ENCODE measurements at places on chromosomes 12 and 14.

DNA sequence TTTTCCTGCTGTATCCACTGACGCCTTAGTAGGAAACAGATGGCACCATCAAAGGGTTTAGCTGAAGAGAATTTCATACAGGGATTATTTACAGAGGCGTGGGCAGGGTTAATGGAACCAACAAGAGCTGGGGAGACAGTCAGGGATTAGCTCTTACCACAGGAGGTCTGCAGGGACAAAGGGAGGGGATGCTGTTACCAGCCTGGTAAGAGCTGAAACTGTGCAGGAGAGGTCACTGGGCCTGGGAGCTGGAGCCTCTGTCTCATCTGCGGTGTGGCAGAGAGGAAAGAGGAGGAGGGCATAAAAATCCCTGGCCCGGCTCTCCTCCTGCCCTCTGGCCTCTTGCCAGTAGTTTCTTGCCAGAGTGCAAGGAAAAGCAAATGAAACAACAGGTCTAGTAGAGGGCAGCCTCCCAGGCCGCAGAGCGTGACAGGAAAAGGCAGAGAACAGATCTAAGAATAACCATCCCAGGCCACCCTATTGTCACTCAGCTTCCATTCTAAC, 18.9 kb upstream of the POC1B start:
- no peak for DNase-seq

GRCh38 chr12:115799610-115800009, 477.9 kb downstream of the MED13L start:
- no peak for DNase-seq

DNA sequence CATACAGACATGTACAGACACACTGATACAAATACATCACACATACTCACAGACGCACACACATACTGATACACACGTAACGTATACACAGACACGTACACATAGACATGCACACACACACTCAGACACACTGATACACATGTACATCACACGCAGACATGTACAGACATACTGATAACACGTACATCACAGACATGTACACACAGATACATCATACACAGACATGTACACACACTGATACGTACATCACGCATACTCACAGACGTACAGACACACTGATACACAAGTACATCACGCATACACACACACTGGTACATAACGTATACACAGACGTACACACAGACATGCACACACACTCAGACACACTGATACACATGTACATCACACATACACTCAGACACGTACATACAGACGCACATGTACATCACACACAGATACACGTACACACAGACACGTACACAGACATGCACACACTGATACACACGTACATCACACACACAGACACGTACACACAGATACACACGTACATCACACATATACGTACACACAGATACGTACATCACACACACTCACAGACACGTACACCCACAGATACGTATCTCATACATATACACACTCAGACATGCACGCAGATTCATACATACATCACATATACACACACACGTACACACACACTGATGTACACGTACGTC, 5.1 kb downstream of the ZNF605 start:
- no peak for DNase-seq

GRCh38 chr12:52945389-52946232, 3.3 kb upstream of the KRT18 start:
- no peak for DNase-seq

- DNase-seq = no peak
Measured at GRCh38 chr12:92132288-92132687, 13.4 kb downstream of the BTG1 start.

GRCh38 chr12:121278169-121279070, 18.1 kb downstream of the CAMKK2 start:
- no peak for DNase-seq

DNA sequence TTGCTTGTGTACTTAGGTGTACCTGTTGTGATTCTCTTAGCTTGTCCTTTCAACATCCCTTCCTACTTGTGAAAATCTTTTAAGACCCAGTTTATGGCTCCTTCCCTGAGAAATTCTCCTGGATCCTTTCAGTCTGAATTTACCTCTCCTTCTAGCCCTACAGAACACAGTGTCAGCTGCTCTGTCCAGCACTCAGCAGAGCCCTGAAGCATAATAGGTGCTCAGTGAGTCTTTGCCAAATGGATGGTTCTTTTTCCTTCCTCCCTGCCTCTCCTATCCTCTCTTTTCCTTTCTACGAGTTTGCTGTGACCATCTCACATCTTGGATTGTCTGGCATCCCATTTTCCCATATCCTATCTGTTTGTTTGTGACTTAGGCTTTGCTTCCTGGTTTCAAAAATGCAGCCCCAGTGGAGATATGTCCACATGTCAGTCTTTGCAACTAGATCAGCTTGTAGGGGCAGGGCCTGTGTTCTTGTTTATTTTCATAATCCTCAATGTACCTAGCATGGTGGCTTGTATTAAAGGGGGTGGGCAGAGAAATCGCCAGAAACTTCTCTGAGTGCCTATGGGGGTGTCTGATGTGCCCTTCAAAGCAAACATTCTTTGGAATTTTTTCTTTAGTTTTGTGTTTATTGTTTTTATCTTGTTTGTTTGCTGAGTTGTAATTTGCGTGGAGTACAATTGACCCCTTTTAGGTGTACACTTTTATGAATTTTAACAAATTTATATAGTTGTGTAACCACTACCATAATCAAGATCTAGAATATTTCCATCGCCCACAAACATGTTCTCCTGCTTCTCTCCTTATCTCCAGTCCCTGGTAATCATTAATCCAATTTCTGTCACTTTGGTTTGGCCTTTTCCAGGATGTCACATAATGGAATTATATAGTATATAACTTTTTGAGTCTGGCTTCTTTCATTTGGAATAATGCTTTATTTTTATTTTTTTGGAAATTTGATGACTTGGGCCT, 62.8 kb downstream of the SMOC1 start:
- no peak for DNase-seq

- DNase-seq = no peak
Measured at GRCh38 chr12:89756194-89756584, 47.6 kb upstream of the ATP2B1 start.

GRCh38 chr12:26833743-26834490, 923 bp upstream of the ITPR2 start:
- DNase-seq = no peak

DNA sequence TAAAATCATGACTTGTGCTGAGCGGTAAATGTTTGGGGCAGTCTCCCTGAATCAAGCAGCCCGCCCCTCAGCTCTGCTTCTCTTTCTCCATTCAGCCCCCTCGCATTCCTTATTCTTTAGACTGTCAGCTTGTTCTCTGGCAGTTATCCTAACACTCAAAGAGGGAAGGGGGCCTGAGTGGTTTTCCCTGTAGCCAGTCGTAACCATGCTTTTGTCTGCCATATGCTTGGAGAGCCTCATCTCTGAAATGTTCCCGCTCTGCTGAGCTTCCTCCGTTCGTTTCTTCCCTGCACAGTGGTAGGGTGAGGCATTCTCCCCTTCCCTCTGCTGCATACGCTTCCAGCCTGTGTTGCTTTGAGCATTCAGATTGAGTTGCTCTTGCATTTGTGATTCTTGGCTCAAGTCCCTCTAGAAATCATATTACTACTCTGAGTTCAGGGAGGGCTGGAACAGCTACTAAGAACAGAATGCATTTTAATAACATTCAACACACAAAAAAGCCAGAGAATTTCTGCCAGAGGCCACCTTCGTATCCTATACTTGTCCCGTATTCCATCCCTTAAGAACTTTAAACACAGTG, 119.7 kb downstream of the FBXL14 start:
- DNase-seq = no peak

DNA sequence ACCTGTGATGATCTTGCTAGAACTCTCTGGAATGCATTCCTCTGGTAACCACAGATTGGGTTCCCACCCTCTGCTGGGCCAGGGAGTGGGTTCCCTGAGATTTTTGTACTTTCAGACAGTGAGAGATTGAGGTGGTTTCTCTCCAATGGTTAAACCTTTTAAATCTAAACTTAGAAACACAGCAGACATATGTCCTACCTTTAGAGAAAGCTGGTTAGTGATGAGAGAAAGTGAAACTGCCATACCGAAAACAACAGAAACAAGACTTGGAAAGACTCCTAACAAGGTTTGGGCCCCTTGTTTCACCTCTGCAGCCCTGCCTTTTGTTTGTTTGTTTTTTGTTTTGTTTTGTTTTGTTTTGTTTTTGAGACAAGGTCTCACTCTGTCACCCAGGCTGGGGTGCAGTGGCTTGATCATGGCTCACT, 9.7 kb upstream of the SGPP1 start:
- DNase-seq = no peak

DNA sequence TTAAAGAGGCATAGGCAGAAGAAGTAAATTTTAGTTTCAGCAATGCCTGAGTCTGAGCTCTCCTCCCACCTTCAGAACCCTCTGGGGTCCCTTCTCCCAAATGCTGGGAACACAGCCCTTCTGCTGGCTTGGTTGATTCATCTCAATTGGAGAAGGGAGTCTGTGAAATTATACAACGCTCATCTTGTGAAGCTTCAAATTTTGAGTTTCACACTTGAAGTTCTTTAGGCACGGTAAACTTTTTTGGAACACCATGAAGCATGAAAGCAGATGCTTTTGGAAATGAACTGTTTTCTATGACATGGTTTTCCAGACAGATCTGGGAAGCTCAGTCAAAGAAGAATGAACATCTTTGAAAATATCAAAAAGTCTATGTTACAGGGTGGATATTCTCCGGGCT, 69.9 kb downstream of the TBK1 start:
- DNase-seq = no peak

- no peak for DNase-seq
Measured at GRCh38 chr14:93133464-93133863, 17.7 kb upstream of the ITPK1 start.

- DNase-seq = no peak
Measured at GRCh38 chr14:88535149-88535548, 19.7 kb downstream of the PTPN21 start.

- no peak for DNase-seq
Measured at GRCh38 chr14:85482552-85482951, 47.4 kb upstream of the FLRT2 start.

DNA sequence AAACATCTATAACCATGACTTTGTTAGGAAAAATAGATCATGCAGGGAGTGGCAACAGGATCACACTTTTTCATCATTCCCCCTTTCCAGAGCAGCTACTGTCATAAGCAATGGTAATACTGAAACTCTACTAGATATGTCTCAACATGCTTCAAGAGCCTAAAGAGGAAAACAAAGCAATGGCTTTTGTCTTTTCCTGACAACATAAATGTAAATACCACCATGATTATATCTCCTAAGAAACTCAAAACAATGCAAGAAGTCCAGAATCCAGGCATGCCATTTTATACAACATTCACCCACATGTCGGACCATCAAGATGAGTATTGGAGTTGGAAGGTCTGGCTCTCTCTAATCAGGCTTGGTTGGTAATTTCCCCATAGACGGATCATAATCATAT, 78.7 kb downstream of the KIF21A start:
- DNase-seq = no peak

GRCh38 chr14:75259510-75259855, 19.1 kb upstream of the FOS start:
- no peak for DNase-seq

DNA sequence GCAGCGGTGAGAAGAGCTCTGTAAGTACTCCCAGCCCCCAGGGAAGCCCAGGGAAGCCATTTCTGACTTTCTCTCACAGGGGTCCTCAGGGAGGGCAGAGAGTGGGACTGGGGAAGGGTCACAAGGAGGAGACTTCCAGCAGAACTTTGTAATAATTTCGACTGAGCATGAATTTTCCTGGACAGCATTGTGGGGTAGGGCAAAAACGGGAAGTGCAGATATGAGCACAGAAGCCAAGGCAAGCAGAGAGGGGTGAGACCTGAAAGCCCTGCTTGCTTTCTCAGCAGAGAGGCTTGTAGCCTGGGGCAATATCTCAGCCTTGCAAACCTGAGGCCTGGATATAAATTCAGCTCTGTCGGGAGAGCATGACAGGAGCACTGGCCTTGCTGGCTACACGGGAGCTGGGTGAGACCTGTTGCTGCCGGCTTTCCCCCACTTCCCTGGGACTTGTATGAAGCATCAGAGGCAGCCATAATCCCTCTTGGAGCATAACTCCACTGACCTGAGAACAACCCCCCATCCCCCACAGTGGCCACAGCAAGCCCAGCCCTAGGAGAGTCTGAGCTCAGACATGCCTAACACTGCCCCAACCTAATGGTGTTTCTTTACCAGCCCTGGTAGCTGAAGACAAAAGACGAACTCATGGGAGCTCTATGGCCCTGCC, 9.8 kb upstream of the IQSEC3 start:
- DNase-seq = no peak

DNA sequence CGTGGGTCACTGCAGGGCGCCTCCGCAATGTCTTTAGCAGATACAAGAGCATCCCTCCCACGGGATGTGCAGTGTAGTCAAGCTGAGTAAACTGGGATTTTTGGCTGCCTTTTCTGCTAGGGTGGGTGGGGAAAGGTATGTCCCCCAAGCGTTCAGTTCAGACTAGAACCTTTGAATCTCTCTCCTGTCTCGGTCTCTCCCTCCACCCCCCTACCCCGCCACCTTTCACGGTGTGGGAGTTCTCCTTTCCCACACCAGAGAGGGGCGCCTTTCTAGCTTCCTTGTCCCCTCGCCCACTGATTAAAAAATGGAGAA, 525 bp upstream of the FAR2 start:
- no peak for DNase-seq

GRCh38 chr12:65967696-65968095, 143.4 kb downstream of the HMGA2 start:
- no peak for DNase-seq

DNA sequence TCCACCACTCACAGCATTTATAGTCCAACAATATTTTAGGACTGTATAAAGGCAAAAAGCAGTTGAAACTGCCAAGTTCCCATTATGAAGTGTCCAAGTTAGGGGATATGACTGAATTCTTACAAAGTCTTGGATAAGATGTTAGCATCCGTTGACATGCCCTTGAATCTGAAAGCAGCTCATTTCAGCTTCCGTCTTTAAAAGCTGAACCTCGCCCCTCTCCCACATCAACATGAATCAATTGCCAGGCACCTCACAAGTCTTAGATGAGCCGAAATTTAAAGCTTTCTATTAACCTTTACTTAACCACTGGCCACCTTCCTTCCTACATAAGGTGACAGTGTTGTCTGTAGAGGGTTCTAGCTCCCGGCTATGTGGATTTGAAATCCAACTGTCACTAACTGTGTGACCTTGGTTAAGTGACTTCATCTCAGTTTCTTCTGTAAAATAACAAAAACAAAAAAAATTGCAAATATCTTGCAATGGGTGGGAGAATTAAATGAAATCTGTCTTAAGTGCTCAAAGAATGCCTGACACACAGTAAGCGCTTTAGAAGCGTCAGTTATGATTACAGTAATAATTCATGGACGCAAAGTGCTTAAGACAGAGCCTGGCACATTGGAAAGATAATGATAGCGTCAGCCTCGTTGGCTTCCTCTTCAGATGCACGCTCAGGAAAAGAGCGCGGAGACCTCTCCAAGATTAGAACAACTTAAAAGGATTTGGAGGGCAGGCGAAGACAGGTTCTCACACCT, 1.2 kb downstream of the PPP1CC start:
- no peak for DNase-seq
